ENCODE measurements at places on chromosomes 1 and 21.

DNA sequence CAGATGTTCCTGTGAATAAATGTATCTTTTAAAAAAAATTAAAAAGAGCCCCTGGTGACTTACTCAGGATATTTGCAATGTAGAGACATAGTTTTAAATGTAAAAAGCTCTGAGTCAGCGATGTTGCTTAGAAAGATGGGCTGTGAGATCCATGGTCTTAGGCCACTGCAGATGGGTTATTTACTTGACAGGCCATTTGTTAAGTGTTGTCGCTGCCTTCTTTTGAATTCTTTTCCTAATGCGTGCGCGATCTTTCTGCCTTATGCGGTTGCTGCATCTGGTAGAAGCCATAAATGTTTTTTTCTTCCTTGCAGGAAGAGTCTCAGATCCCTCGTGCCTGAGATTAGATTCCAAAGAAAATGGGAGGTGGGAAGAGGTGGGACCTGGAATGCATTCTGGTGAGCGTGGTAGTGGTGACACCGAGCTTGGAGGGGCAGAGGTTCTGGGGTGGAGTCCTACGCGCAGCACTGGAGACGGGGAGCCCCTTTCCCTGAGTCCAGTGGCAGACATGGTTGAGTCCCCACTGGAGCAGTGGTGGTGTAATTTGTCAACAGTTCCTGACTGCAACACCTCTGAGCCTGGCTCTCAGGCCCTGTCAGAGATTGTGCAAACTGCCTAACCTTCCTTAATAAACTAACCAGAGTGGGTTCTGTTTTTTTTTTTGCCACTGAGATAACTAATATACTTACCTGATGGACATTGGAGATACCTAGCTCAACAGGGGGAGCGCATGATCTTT lies 197.2 kb downstream of the HHAT start:
- DNase-seq, result no peak

GRCh38 chr1:23562137-23562876 lies 3.0 kb upstream of the ID3 start:
- DNase-seq, result peak; percentile 88

DNA sequence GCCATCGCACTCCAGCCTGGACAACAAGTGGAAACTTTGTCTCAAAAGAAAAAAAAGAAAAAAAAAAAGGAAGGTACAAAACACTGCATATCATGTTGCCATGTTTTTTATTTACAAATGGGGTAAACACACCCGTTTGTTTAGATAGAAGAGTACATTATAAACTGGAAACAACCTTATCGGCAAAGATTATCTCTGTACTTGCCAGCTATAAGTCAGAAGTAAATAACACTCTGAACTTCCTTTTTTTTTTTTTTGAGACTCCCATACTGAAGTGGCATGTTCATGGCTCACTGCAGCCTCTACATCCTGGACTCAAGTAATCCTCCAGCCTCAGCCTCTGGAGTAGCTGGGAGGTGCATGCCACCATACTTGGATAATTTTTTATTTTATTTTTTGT lies 21.9 kb downstream of the USP48 start:
- DNase-seq, result no peak

DNA sequence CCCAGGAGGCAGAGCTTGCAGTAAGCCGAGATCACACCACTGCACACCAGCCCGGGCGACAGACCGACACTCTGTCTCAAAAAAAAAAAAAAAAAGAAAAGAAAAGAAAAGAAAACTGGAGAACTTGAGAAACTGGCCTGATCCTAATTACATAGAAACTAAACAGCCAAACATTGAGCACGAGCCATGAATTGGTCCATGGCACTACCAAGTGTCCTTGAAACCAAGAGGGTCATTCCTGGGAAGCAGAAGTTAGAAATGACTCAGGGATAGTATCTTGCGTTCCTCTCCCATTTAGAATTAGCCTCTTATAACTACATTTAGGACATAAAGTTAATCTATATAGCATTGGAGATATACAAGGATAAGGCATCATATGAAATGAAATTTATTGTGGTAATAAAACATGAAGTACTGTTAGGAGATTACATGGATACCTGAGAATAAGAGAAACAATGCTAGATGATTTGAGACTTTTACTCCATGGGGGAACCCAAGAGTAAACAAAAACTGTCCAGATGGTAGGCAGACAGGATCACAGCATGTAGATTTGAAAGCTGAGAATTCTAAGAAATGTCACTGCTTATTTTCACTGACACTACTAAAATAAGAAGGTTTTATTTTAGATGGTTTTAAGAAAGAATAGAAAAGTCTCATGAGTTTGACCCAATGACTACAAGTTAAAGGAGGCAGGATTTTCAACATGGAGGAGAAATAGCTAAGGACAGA lies 39.5 kb upstream of the CPLANE2 start:
- DNase-seq, result no peak

DNA sequence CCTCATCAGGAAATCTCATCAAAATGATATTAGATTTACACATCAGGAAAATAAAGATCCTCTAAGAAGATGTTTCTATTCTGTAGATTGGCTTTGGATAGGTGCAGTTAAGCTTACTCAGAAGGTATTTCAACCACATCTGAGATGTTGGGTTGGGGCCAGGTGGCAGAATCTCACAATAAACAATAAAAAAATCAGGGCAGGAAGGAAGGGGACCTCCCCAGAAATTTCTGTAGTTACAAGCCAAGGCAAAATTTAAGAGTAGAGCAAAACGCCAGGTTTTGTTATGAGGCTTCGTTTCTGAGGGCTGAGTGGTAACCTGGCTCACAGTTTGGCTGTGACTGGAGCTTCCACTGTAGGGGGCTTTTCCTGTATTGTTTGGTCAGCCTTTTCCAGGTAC lies 84.8 kb downstream of the HUNK start:
- DNase-seq, result no peak

DNA sequence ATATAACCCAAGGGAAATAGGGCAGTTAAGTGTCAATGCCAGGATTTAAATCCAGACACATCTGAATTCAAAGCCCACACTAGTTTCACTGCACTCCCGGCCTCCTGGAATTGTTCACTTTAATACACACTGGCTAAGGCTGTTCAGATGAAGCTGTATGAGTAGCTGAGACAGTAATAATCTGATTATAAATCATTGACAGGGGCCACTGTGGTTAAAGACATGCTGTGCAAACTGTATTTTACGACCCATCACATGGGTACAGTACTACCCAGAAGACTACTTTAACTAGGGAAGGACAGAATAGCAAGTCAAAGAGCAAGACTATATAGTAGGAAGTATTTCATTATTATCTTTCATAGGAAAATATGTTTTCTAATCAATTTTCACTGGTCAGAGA lies 16.1 kb upstream of the NTNG1 start:
- DNase-seq, result no peak
